ENCODE measurements at places on chromosomes 5 and 9.
A peak's percentile ranks its signal among the peaks of the same experiment; 100 is the strongest.

DNA sequence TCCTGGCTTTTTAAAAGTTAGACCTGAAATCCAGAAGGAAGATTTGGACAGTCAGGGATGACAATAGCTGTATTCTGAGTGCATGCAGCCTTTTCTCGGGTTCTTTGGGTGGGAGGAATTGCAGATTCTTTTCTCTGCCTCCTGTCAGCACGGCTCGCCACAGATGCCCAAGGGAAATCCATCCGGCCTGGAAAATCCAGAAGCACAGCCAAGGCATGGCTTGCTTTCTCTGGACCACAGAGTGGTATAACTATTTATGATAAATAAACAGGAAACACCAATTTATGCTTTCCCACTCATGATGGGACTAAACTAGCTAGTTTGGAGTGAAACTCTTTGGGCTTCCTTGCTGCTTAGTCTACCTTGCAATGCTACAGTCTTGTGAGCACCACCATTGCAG is 59.1 kb downstream of the C9orf152 start:
- no peak for DNase-seq

DNA sequence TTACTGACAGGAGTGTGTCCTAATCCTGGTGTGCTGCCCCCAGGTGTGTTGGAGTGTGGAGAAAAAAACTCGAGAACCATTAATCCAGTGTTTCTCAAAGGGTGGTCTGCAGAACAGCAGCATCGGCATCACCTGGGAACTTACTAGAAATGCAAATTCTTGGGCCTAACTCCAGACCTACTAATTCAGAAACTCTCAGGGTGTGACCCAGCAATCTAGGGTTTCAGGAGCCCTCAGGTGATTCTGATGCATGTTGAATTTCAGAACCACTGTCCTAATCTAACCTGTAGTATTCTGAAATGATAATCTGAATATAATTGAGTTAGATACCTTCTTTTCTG is 30.0 kb upstream of the IL6ST start:
- DNase-seq, result no peak

DNA sequence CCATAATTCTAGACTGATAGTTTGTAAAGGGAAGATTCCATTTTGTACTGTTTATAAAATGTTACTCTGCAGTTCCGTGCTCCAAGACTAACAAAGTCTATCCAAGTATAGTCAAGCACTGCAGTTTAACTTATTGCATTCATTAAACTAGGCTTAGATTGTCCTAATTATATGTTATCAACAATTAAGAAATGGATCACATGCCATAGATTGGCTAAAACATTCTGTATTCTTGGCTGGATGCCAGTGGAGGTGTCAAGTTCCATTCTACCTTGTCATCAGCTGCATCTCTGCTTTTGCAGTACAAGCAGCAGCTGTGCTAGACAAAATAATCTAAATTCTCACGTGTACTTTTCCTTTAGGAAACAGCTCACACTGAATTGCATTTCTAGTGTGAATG is 69.4 kb upstream of the MEF2C start:
- DNase-seq, result no peak

DNA sequence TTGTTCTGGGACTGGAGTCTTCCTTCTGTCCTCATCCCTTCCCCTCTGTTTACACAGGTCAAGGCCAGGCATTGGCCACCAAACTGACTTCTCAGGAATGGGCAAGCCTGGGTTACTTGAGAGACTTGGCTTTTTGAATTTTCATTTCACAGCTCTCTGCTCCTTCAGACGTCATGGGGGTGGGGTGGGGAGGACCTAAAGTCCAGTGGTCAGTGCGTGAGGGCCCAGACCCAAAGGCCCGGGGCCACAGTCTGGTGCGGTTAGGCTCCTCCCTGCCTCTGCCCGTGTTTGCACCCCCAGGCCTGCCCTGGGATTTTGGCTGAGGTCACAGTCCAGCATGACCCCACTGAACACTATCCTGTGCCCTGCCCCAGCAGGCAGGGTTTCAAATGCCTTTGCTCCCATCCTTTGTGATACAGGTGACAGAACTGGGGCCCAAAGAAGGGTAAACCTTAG is 4.1 kb upstream of the CXXC5 start:
- no peak for DNase-seq

- no peak for DNase-seq
These were observed 140.6 kb upstream of the RAD23B start for GRCh38 chr9:107142430-107142829.

GRCh38 chr9:77968506-77968905 is 63.1 kb downstream of the GNAQ start:
- no peak for DNase-seq

DNA sequence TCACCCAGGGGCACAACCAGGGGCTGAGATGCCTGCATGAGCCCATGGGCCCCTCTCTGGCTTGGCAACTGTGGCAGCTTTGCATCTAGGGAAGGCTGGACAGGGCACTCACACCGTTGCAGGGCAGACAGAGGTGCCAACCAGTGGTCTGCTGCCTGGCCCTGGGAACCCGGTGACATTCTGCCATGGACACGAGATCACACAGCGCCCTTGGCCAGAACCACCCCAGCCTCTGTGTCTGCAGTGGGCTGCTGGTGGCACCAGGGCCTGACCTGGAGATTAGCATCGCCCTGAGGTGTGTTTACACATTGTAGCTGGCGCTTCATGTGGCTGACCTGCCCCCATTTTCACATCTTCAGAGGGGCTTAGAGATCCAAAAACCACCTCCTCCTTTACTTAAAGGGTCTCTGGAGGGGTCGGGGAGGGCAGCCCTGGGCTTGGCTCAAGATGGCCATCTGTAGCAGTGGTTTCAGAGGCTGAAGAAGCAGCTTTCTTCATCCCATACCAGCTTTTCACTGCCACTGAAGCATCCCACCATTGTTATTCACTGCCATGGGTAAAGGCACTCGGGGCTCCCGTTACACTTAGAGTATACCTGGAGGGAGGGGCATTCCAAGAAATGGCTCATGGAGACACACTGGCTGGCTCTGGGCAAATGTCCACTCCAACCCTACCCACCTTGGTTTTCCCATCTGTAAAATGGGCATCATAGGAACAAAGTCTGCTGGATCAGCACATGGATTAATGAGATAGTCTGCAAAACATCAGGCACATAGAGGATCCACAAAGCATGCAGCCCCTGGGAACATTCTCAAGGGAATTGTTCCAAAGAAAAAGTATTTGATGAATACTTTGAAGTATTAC is 11.4 kb downstream of the DCANP1 start:
- no peak for DNase-seq

GRCh38 chr9:2335260-2335659 is 286.3 kb upstream of the VLDLR start:
- DNase-seq, result no peak

DNA sequence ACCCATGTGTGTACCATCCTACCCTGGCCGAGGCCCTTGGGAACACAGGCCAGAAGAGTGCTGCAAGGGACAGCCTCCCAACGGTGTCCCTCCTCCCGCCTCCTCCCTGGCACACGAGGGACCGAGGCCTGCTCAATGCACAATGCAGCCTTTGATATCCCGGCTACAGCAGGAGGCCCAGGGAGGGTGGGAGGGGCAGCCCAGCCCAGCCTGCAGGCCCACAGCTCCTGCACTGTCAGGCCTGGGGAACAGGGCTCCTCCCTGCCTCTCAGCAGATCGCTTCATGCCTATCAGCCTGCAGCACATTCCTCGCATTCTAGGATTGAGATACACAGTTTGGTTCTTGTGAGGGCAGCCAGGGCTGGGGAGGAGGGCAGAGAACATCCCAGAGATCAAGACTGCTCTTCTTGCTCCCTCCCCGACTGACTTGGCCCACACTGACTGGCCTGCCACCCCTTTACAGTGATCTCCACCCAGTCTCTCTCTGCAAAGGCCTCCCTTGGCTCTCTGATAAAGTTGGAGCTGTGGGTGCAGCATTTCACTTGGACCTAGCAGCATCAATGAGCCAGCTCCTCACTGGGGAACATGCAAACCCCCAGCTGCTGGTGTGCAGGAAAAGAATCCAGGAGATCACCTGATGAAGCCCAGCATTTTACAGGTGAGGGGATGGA is at the start of gene SH3TC2:
SH3TC2 (minus strand) TSS at position 46 of the 671 bp plus-strand sequence; CDS start at position 6, 40 bp downstream.
- DNase-seq, result no peak

DNA sequence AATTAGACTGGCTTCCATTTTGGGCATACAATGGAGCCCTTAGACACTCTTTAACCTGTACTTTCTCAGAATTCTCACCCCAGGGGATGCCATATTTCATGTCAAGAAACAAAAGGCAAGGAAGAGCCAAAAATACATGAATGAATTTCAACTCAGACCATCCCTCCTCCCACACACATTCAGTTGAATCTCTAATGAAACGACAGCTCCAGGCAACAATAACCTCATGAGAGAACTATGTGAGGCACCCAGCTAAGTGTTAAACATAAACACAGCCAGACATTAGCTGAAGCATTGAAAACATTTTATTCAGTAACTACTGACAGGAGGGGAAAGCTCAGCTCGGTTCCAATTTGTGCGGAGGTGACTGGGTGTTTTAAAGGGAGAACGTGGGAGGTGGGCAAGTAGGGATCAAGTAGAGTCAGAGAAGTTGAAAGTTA is 1359.1 kb upstream of the CDH9 start:
- no peak for DNase-seq

- no peak for DNase-seq
These were observed 53.8 kb downstream of the TTC39B start for GRCh38 chr9:15253197-15253596.

DNA sequence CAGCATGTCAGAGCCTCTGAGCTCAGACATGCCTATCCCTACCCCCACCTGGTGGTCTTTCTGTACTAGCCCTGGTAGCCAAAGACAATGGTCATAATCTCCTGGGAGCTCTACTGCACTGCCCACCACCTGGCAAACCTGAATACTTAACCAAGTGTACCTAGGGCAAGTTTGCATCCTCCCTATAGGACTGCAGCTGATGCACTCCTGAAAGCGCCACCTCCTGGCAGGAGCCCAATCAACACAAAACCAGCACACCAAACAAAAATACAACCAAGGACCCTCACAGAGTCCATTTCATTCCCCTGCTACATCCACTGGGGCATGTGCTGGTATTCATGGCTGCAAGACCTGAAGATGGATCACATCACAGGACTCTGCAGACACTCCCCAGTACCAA is 14.8 kb upstream of the FAM174A start:
- no peak for DNase-seq

DNA sequence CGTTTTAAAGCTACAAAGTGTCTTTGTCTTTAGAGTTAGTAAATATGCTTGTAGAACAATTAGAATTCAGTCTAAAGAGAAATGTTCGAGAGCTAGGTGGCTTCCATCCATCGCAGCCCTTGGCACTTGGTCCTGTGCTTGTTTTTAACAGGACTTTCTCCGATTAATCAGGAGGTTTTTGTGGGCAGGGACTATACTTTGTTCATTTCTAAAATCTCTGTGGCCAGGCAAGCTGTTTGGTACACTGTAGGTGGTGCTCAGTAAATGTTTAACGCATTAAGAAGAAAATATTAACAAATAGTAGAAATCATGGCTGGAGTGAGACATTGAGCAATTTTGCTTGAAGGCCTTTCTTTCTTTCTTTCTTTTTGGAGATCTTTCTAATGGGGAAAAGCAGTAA is 20.8 kb downstream of the AGXT2 start:
- no peak for DNase-seq

GRCh38 chr9:14345354-14346230 is 31.7 kb upstream of the NFIB start:
- no peak for DNase-seq

DNA sequence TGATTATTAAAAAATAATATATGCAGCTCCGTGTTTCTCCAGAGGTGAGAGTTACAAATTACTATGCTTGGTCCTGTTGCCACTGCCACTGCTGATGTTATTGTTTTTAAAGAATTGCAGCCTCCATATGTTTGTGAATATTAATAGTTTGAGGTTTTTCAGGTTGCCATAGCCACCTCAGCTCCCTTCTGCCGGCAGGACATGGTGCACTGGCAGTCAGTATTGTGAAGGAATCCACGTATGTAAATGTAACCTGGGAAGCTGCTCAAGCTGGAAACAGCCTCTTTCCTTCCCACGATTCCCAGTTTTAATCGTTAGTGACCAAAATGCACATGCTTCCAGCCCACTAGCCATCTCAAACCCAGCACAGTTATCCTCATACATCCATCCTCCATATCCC is 184.4 kb upstream of the CCNG1 start:
- DNase-seq, result no peak

DNA sequence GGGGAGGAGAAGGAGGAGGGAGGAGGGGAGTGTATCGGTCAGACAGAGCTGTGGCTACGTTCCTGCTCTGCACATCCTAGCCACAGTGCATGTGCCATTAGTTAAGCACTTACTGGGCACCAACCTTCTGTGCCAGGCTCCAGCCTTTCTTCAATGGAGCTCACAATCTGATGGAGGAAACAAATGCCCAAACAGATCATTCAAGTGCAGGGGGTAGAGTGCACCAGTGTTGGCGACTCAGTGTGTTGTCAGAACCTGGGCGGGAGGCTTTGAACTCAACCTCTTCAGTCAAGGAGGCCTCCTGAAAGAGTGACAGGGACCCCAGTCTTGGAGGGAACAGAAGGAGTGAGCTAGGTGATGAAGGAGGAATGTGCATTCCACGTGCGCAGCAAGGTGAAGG is 51.9 kb upstream of the SHB start:
- DNase-seq, result no peak

DNA sequence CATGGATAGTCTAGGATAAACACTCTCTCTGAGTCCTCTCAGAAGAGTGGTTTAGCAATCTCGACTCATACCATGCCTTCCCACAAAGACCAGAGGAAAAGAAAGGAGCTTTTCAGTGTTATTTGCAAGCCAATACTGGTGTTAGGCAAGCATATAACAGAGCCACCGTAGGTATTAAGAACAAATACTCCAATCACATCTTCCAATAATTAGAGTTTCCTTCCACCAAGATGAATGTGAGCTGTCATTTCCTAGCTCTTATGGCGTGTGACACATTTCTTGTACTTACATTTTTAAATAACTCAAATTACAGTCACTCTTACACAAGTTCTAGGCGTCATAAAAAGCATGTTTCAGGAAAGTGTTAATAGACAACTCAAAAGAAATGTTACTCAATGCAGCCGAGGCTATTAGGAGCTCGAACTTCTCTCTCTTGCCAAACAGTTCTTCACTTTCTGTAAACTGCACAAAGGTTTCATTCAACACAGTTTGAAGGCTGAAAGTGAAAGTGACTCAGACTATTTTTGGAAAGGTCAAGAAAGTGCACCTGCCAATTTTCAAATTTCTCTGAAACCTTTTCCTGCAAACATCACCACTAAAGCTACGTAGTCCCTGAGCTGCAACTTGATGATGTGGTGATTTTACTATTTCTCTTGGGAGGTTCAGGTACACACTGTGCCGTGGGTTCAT is 153.8 kb downstream of the AUH start:
- DNase-seq, result no peak

- DNase-seq, result no peak
These were observed 15.6 kb upstream of the ADRB2 start for GRCh38 chr5:148810823-148811222.

- DNase-seq, result peak; percentile 10
These were observed 155.5 kb upstream of the NMUR2 start for GRCh38 chr5:152560512-152561137.

GRCh38 chr5:80960531-80961375 is 590 bp downstream of the RASGRF2 start:
- no peak for DNase-seq

DNA sequence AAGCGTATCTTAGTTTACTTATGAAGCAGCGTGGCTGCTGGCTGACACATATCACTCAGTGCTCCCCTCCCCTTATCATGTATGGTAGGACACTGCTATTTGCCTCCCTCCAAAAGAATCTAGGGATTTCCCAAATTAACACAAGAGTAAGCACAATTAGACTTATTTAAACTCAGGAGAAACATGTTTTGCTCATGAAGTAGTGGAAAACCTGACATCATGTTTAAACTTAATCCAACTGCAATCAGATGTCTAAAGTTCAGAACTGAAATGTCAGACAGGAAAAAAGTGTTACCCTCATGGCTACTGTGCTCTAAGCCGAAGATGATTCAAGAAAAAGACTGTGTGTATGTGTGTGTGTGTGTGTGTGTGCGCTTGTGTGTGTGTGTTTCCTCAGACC is 324.1 kb upstream of the TNC start:
- DNase-seq, result no peak
